ENCODE measurements at places on chromosomes 11 and 22.

DNA sequence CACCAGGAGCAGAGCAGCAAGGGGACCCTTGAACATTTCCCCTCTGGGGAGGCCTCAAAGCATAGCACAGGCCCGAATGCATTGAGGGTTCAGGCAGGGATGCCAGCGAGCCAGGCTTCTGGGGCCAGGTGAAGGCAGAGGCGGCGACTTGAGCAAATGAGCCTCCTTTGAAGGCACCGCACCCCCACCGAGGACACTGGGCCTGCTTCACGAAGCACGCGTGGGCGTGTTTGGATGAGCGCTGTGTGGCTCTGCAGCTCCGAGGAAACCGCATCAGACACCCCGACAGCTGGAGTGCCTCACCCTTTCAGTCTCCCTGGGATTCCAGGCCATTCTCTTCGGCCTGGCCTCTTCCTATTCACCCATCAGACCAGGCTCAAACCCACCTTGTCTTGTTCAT lies 301.8 kb downstream of the NTM start:
- DNase-seq = no peak

GRCh38 chr22:46737976-46738646 lies at the start of gene CERK:
TSS of gene CERK (minus strand) at chr22:46738252. CDS start at chr22:46738148, 104 bp downstream.
- DNase-seq = no peak

DNA sequence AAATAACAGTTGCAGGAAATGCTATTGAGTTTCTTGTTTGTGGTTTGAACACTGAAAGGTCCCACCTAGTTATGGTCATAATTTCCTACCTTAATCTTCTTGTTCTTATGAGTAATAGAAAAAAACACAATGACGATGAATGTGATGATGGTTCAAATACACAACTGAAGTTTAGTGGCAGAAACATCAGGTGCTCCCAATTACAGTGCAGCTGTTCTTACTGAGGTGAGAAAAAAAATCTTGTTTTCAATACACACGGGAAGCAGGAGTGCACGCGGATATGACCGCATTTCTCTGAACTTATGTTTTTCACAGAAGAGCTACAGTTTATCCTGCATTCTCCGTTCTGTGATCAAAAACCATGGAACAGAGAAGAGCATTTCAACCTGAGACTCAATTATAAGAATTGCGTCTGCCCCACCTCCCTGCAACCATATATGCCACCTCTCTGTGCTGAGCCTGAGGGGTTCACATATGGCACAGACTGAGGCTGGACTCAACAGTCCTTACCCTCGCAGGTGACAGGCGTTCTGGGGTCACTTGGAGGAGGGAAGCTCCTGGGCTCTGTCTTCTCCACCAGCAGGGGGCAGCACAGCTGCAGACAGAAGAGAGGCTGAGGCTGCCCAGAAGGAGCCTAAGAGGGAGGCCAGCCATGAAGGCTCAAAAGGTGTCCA lies 99.7 kb upstream of the IGLL5 start:
- DNase-seq = no peak

GRCh38 chr11:46334211-46334610 lies 13.1 kb upstream of the DGKZ start:
- DNase-seq = no peak

DNA sequence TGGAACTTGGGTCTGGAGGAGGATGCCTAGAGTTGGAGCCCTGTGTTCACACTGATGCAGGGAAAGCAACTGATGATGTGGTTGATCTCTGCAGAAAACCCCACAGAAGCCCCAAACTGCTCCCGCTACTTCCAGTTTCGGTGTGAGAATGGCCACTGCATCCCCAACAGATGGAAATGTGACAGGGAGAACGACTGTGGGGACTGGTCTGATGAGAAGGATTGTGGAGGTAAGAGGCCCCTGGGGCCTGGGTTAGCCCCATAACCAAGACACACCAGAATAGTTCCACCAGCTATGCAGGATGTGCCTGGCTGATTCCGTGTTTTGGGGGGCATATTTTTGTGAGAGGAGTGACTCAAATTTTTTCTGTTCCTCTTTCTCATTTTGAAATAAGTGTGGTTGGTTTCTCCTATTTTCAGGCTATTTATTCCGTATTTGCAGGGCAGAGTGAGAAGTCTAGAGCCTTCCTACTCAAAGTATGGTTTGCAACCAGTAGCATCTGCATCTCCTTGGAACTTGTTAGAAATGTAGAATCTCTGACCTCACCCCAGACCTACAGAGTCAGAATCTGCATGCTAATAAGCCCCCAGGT lies 137.3 kb upstream of the SORL1-AS1 start:
- no peak for DNase-seq

DNA sequence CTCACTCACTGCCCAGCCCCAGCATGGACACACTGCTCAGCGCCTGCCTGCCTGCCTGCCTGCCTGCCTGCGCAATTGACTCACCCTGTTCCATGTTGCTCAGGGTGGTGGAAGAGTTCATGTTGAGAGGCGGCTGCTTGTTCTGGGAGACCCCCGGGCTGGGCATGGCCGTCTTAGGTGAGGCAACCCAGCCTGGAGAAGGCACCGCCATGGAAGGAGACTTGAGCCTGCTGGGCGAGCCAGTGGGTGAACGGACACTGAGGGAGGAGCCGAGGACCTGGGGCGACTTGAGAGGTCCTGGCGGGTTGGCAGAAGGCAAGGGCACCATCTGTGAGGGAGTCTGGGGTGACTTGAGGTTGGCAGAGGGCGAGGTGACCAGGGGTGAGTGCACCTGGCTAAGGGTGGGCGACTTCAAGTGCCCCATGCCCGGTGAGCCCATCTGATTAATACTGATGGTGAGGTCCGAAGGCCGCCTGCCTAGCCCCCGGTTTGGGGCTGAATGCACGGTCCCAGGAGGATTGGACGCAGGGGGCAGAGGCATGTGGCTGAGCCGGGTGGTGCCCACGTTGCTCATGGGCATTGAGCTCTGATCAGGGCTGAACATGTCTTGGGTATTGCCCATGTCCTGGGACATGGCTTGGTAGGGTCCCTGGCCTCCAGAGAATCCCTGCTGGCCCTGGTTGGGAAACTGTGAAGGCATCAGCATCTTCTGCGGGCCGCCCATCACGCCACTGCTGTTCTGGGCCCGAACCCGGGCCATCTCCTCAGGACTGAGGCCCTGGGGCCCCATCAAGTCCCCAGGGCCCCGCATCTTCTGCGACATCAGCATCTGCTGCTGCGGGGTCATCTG lies 17.1 kb downstream of the CXCR5 start:
- no peak for DNase-seq

GRCh38 chr11:118883368-118884071 lies at the start of gene CXCR5:
TSS of gene CXCR5 (plus strand) at chr11:118883892. CDS start at chr11:118883942, 50 bp downstream.
- no peak for DNase-seq

DNA sequence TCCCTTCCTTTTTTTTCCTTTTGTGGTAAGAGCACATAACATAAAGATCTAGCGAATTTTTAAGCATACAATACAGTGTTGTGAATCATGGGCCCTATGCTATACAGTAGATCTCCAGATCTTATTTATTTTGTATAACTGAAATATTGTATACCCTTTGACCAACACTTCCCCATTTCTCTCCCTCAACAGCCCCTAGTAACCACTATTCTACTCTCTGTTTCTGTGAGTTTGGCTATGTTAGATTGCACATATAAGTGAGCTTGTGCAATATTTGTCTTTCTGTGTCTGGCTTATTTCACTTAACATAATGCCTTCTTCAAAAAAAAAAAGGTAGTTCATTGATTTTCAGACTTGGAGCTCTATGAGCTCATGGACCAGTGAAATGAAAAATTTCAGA lies 180.5 kb downstream of the C11orf91 start:
- DNase-seq = no peak

- DNase-seq = no peak
These were observed 2.0 kb upstream of the CASTOR1 start for GRCh38 chr22:30291058-30291892.

- no peak for DNase-seq
These were observed 622 bp downstream of the RBM4B start for GRCh38 chr11:66676931-66677598.

DNA sequence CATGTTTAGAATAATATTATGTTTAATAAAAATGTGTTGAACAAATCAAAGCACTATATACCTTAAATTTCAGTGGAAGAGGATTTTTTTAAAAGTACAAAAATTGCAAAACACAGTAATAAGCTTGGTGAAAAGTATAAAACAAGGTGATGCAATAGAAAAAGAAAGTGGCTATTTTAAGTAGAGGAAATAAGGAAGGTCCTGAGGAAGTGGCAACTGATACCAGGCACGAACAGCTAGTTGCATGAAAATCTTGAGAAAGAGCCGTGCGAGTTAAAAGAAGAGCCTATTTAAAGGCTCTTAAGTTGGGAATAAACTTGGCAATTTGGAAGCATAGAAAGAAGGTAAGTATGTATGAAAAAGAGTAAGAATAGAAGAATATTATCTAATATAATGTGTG lies 1679.3 kb downstream of the LRRC4C start:
- no peak for DNase-seq

GRCh38 chr11:120550007-120550406 lies 38.5 kb downstream of the GRIK4 start:
- no peak for DNase-seq

DNA sequence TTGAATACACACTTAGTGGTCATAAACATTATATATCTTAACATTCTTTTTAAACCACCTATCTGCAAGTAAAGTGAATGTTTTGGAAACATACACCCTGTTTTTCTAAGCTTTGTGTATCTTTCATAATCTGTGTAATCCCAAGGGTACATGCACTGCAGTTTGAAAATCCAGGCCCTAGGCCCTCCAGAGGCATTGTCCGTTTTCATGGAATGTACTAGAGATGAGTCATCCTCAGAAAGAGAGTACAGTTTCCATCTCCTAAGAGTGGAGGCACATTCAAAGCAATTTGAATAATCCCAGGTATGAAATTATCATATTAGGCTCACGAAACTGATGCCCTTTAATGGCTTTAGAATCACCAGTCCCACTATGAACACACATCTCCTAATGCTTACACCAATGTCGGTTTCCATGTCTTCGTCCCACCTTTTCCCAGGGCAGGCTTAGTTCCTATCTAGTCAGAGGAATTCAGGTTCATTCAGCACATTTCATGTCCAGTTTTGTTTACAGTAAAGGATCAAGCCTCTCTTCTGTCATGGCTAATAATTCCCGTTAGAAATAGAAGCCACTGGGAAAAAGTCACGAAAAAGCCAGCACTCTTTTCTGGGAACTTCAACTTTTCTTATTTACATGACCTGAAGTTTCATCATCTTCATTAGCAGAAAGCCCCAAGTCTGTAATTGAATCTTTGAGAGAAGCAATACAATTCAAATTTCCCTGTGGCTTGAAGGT lies 39.5 kb upstream of the CD44 start:
- no peak for DNase-seq

GRCh38 chr22:28994522-28994921 lies 67.1 kb downstream of the C22orf31 start:
- no peak for DNase-seq

DNA sequence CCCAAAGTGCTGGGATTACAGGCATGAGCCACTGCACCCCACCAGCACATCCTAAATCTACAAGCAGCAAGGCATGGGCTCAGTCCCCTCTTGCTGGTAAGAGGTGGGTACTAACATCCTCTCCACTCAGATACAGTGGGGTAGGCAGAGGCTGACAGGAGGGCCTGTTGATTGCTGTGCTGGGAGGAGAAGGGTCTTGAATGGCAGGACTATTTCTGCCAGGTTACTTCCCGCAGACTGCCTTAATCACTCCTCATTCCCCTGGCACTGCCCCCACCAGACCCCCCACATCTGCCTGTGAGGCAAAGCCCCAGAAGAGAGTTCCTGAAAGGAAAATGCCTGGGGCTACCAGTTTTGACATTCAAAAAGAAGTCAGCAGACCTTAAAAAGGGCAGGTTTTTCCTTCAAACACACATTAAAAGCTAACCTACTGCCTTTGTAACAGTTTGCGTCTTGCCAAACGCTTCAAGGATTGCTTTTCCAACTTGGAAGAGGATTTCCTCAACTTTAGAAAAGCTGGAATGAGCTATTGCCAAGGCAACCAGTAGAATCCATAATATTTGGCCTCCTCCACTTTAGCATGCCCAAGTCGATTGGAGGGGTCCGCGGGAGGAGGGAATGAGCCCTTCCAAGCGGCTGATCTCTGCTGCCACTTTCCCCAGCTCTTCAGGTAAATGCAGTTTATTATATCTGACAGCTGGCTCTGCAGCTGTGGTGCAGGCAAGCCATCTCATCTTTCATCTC lies 62.0 kb downstream of the FDX1 start:
- no peak for DNase-seq

DNA sequence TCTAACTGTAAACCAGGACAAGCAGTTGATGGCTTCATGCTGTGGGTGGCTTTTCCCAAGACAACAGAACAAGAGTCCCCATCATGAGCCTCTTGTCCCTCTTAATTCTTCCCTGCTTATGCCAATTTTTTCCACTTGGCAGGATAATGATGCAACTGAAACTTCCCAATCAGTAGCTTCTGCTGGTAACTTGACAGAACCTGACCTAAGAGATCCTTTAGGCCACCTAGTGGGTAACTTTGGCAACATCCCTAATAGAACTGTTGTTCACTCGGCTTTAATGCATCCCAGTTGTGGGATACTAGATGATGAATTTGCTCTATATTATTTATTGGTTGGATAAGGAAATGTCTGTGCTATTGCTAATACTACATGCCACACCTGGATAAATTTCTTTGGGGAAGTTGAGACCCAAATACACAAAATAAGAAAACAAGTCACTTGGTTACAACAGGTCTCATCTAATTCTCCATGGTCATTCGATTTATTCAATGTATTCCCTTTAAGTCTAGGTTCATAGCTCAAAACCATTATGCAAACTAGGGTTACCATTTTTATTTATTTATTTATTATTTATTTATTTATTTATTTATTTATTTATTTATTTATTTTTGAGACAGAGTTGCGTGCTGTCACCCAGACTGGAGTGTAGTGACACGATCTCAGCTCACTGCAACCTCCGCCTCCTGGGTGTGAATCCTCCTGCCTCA lies 41.4 kb upstream of the NFAM1 start:
- no peak for DNase-seq

DNA sequence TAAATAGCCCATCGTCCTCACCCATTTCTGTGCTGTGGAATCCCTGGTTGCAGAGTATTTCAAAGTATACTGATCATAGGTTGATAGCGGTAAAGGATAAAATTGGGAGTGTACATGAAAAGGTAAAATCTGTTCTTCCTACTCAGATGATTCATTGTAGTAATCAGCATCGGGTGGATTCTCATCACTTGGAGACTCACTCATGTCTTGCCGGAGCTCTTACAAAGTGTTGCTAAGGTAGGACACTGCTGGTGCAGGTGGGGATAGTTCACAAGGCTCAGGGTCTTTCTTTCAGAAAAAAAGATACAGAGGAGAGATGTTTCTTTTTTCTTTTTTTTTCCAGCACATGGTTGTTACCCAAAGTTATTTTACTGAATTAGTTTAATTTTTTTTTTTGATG lies 84.8 kb downstream of the MTNR1B start:
- DNase-seq = no peak

Data from GF-D8 (cell line).